Posterior vena cava (tissue), 2 donors: ENCODE measurements at places on chromosomes 6 and 20. TPM values are rescaled to one million over a fixed set of nuclear protein-coding genes. Genes with fewer than 3 reads are reported as not detected.

TINAG gene
- total RNA-seq, result not detected

BPIFB2 gene
- total RNA-seq, result not detected

GNRH2 gene
- total RNA-seq, result not detected

EYA4 gene
- 2.6 TPM for total RNA-seq

C20orf204 gene
- 0.76 TPM for total RNA-seq

RAB5IF gene
- 56.0 TPM for total RNA-seq

OPN5 gene
- not detected for total RNA-seq

DCDC2 gene
- total RNA-seq, result not detected

BRD2 gene
- 125 TPM for total RNA-seq

FKBP1C gene
- not detected for total RNA-seq

PRDM13 gene
- not detected for total RNA-seq

TPBG gene
- 22.1 TPM for total RNA-seq

CLIC5 gene
- total RNA-seq, result 7.6 TPM

CRNKL1 gene
- total RNA-seq, result 14.7 TPM

LY6G5B gene
- total RNA-seq, result 9.5 TPM

PCSK2 gene
- 0.24 TPM for total RNA-seq

AMD1 gene
- 39.7 TPM for total RNA-seq

CD164 gene
- total RNA-seq, result 163 TPM

HLA-DPA1 gene
- 44.4 TPM for total RNA-seq

SLC35B3 gene
- total RNA-seq, result 15.4 TPM

DEFB132 gene
- not detected for total RNA-seq

SOBP gene
- 20.0 TPM for total RNA-seq

ROMO1 gene
- total RNA-seq, result 126 TPM

NR2E1 gene
- total RNA-seq, result not detected

ANKRD66 gene
- not detected for total RNA-seq

WFDC8 gene
- total RNA-seq, result not detected

PROKR2 gene
- not detected for total RNA-seq

GCNT2 gene
- total RNA-seq, result 2.6 TPM

OTOR gene
- total RNA-seq, result not detected

TRAPPC3L gene
- 0.33 TPM for total RNA-seq

SNHG17 gene
- 27.9 TPM for total RNA-seq

QRSL1 gene
- total RNA-seq, result 8.6 TPM

ZNF391 gene
- 3.3 TPM for total RNA-seq

SLC22A3 gene
- 24.3 TPM for total RNA-seq

COL9A1 gene
- not detected for total RNA-seq

MAS1L gene
- not detected for total RNA-seq

EYS gene
- not detected for total RNA-seq

HFE gene
- 5.5 TPM for total RNA-seq

LY6G6F gene
- not detected for total RNA-seq

CTAGE9 gene
- not detected for total RNA-seq

ZSCAN31 gene
- 13.1 TPM for total RNA-seq

SLC17A3 gene
- total RNA-seq, result not detected

GTSF1L gene
- total RNA-seq, result not detected

FAM217A gene
- not detected for total RNA-seq

NKAIN4 gene
- total RNA-seq, result not detected

MTRF1L gene
- 30.8 TPM for total RNA-seq

KATNA1 gene
- total RNA-seq, result 16.3 TPM

PLCB1 gene
- 16.9 TPM for total RNA-seq

CLPSL1 gene
- not detected for total RNA-seq

TCF21 gene
- total RNA-seq, result 1.9 TPM
